ENCODE measurements at places on chromosomes 12 and 14.

GRCh38 chr14:50545618-50546017 lies 13.2 kb upstream of the MAP4K5 start:
- DNase-seq: no peak

- no peak for DNase-seq
Measured at GRCh38 chr12:52250048-52250990, 17.3 kb downstream of the KRT7 start.

- no peak for DNase-seq
Measured at GRCh38 chr12:127830065-127830460, 436.9 kb upstream of the TMEM132C start.

DNA sequence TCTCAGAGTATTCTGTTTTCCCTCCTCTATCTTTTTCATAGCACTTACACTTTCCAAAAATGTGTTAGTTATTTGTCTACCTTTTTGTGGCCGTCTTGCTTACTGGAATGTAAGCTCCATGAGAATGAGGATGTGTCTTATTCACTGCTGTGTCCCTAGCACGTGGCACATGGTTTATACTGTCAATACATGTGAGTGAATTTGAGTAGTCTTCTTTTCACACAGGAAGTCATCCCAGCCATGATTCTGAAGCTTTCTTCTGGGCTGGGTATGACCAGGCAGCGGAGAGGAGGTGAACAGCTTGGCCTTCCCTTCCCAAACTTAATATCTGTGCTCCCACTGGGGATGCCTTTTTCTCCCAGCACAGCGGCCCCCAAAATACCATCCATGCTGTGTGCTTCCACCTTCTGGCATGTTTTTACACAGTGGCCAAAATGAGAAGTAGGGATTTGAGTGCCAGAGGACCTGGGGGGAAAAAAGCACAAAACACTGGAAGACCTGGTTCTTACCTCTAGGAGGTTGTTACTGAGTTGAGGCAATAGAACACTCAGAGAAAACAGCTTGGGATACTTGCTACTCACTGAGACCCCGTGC lies 10.3 kb downstream of the PLEKHG3 start:
- DNase-seq: no peak

GRCh38 chr12:38151991-38152700 lies 164.4 kb upstream of the ALG10B start:
- DNase-seq: no peak

- no peak for DNase-seq
Measured at GRCh38 chr12:54384591-54385041, at the start of gene ZNF385A. Gene ZNF385A (minus strand): TSS chr12:54384733. CDS start chr12:54384514, 219 bp downstream.

- no peak for DNase-seq
Measured at GRCh38 chr12:64273527-64274403, 51.7 kb upstream of the KICS2 start.

DNA sequence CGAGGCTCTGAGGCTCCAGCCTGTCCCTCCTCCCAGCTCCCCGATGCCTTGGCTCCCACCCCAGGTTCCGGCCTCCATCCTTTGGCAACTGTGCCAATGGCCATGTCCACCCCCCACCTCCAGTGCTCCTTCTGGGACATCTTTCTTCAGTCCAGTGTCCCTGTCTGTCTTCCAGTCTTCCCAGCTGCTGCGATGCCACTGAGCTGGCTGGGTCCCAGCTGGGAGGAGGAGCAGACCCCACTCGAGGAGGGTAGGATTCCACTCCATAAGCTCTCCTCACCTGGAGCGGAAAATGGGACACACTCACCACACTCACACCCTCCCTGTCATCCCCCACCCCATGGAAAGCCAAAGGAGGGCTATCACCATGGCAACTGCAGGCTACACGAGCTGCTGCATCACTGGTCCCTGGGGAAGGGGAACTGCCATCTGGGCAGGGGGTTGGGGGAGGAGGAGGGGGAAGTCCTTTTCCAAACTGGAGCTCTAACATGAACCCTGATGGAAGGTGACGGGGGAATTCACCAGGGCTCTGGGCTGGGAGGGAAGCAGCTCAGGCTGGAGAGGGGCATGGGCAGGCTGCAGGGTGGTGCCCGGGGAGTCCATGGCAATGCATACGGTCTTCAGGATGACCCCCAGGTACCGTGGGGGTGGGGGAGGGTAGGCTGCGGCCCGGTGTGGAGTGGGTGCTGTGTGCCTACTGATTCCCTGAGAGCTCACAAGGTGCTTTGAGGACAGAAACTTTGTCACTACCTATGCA lies 94.3 kb downstream of the LRRC74A start:
- no peak for DNase-seq

DNA sequence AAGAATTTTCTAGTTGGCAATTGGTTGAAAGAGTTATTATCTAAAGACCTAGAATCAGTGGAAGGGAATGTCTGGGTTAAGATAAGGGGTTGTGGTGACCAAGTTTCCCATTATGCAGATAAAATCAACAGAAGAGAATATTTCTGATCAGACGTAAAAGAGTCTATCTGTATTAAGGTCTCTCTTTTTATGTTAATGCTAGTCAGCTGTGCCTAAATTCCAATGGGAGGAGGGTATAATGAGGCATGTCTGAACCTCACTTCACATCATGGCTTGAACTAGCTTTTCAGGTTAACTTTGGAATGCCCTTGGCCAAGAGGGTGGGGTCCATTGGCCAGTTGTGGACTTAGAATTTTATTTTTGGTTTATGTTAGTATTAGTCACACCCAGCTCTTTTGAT lies 34.3 kb upstream of the CHST11 start:
- DNase-seq: no peak

GRCh38 chr12:14723763-14724162 lies 27.4 kb upstream of the GUCY2C start:
- DNase-seq: no peak

- no peak for DNase-seq
Measured at GRCh38 chr12:113207613-113208040, 13.6 kb upstream of the TPCN1 start.

DNA sequence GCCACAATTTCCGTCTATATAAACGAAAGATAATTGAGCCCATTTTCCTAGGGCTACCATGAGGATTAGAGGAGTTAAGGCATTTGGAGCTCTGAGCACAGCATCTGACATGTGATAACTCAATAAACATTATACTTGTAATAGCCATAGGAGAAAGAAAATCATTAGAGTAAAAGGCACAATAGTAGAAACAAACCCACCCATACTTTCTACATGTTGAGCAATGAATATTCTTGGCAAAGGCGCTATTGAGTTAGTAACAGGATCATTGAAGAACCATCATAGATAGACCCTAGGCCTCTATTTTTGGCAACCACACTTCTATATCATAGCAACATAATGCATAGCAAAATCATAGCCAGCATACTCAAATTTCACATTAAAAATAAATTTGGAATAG lies 664.1 kb downstream of the NOVA1 start:
- no peak for DNase-seq

DNA sequence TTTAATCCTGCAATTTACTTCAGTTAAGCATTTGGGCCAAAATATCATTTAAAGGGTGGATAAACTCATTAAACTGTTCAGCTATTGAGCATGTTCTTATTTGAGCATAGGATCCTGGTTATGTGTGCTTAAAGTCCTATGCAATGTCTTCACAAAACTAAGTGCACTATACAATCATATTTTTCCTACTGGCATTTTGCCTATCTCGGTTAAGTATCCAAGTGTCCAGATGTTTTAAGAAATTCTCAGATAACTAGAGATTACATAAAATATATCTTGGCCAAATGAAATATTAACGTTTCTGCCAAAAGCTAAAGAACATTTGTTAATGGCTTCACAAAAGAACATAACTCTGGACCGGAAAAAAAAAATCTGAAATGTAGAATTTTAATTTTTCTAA lies 250.8 kb upstream of the LRFN5 start:
- DNase-seq: no peak

DNA sequence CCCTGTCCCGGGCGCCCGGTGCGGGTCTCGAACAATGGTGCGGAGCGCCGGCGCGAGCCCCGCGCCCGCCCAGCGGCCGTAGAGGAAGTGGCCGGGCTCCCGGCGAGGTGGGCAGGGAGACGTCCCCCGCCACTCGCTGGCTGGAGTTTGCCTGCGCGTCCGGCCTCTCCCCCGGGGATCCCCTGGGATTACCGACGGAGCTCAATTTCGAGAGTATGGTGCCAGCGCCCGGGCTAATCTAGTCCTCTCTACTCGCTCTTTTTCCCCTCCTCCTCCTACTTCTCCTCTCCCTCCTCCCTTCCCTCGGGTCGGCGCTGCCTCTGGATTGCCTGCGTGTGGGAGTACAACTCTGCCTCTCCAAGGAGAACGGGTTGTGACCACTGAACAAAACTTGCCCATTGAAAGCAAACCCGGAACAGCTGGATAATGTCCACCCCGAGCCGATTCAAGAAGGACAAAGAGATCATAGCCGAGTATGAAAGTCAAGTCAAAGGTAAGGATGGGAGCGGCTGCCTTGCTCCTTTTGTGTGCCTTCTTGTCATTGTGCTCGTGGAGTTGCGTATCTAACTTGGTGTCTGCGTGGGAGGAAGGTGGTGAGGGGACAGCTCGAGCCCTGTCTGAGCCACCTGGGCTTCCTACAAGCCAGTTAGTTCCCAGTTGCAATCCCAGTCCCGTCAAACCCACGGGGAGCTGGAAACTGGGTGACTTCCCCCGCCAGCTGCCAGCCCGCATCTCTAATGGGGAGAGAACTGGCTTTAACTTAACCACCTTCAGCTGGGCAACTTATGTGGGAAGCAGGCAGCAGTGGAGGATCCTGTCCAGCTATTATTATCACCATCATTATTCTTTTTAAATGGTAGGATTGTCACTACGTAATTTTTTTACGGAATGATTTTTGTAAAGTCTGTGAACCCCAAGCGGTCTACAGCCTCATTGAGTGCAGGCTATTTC lies at the start of gene SRGAP1:
Gene SRGAP1, plus strand, starts transcription at position 310 of the 951 bp plus-strand sequence. Its CDS starts 117 bp downstream, at position 427.
- DNase-seq: no peak

DNA sequence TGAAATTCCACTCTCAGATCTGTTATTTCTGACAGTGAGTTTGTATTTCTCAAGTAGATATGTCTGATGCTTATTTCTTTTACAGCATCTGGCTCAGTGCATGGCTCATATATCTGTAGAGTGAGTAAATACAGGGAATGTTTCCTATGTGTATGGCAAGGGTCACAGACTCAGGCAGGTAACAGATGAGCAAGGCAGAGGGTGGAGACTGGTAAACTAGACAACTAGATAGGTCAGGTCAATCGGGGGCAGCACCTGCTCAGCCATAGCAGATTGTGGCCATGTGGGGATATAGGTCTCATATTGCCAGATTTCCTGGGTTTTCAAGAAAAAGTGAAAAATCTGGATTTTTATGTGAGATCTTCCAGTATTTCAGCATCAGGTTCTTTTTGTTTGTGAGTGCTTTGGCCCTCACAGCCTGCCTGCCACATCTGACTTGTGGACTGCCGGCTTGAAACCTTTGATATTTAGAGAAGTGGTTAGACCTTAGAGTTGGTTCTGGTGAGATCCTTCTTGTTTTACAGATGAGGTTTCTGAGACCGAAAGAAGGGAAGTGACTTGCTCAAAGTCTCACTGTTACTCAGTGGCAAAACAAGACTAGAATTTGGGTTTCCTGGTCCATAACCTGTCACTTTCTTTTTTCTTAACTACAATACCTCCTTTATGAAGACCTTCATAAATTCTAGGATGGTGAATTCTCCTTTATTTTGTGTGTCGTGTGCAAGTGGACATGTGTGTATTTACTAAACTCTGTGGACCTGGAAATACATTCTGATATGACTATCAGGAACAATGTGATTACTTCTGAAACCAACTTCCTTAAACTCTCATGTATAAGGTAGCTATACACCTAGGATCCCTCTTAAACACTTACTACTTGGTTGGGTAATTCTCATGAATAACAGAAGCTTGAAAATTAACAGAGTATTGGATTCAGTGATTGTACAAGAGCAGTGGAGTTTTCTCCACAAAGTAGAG lies 34.4 kb downstream of the PROX2 start:
- DNase-seq: no peak

DNA sequence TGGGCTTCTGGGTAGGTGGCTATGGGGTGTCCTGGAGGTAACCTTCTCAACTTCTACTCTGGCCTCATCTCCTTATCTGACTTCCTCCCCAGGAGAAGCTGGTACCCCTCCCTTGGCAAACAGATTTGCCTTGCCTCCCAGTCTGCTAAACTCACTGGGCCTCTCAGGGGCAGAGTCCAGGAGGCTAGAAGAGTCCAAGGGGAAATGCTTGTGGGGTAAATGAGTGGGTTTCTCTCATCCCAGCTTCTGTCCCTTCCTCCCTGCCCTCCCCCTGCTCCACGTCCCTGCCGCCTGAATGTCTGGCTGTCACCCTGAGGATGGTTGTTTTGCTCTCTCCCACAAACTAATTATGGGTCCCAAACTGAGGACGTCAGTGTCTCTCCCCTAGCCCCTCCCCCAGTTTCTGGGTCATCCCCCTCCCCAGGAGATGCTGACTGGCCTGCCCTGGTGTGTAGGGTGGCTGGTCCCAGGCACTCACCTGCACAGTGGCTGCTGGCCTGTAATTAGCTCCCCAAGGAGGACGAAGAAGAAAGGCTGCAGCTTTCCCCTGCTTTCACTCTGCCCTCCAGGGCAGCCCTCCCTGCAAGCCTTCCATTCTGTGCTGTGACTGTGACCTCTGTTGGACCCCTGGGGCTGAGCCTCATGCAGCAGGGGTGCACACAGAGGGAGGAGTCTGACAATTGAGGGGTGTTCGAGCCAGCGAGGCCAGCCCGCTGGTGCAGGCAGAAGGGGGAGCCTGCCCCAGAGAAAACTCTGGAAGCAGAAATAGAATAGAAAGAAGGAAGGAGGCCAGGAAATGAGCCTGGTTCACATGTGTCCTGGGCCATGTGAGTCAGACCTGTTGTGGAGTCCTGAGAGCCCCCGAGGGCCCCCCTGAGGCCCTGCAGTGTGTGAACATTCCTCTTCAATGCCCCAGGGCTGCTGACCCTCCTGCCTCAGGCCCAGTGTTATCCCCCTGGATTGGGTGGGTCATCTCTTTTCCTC lies at the start of gene LRP1-AS:
Gene LRP1-AS, minus strand, starts transcription at position 659 of the 984 bp plus-strand sequence.
- no peak for DNase-seq

DNA sequence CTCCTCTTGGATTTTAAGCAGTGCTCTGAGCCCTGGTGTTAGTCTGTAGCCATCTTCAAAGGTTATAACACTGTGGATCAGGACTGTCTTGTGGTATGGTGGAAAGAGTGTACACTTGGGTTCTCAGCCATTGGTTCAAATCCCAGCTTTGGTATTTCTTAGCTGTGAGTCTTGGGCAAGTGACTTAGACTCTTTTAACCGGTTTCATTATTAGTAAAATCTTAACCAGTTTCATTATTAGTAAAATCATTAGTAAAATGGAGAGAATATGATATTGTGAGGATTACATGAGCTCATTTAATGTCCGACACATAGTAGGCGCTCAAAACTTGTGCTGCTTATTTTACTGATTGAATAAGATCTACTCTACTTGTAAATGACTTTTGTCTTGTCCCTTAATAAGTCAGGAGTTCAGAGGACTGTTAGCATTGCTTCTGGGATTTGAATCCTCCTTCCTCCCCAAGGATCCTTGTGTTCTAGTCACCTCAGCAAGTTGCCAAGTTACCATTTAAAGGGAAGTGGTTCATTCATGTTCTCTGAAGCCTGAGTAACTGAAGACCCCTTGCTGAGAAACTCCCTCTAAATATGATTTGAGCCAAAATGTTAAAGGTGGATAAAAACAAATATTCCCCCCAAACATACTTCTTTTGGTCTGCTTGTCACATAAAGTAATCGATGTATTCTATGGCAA lies 12.4 kb downstream of the TTLL5 start:
- DNase-seq: no peak

GRCh38 chr14:23228812-23229211 lies 8.9 kb upstream of the RNF212B start:
- DNase-seq: no peak

All from stimulated activated CD8-positive, alpha-beta memory T cell treated with anti-CD3 and anti-CD28 coated beads, Interleukin-4, amount 100 ng/mL, for 1 hour (primary cell).